ENCODE measurements at places on chromosomes 13 and 19.
A peak's percentile ranks its signal among the peaks of the same experiment; 100 is the strongest.

GRCh38 chr19:46902402-46902766, 41.6 kb downstream of the ARHGAP35 start:
- no peak for DNase-seq

DNA sequence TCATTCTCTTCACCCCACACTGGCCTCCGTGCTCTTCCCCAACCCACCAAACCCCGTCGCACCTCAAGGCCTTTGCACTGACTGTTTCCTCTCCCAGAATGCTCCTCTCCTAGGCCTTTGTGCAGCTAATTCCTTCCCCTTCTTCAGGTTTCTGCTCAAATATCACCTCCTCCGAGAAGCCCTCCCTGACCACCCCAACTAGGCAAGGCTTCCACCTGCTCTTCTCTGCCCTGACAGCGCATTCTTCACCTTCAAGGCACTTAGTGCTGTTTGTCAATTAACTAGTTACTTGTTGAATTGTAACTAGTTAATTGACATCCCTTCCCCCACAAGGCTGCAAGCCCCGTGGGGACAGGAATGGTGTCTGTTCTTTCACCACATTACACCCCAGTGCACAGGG, 7.8 kb upstream of the NCCRP1 start:
- no peak for DNase-seq

- DNase-seq: no peak
Measured at GRCh38 chr13:113135281-113135760, 12.7 kb downstream of the F10 start.

DNA sequence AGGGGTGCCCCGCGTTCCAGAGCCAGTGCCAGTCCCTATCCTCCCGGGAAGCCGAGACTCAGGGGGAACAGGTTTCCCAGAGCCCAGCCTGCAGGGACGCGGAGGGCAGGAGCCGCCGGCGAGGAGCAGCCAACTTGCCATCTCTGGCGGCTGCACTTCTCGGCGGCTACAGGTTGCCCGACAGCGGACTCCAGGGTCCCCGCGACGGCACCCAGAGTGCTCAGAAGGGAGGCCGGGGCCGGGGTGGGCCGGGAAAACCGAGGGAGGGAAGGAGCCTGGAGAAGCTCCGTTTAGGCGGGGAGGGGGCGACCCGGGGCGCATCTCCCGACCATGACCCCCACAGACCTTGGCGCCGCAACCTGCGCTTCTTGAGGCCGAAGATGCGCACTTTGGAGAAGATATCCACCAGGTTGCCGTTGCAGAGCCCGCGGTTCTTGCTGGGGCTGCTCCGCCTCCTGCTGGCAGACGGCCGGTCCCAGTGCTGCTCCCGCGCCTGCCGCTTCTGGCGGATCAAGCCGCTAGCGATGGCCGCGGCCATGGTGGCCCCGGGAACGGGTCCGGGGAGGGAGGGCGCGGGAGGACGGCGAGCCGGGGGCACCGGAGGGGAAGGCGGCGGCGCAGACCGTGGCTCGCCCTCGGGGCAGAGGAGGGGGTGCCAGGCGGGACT, 463.8 kb downstream of the ITGBL1 start:
- DNase-seq: peak; percentile 19

DNA sequence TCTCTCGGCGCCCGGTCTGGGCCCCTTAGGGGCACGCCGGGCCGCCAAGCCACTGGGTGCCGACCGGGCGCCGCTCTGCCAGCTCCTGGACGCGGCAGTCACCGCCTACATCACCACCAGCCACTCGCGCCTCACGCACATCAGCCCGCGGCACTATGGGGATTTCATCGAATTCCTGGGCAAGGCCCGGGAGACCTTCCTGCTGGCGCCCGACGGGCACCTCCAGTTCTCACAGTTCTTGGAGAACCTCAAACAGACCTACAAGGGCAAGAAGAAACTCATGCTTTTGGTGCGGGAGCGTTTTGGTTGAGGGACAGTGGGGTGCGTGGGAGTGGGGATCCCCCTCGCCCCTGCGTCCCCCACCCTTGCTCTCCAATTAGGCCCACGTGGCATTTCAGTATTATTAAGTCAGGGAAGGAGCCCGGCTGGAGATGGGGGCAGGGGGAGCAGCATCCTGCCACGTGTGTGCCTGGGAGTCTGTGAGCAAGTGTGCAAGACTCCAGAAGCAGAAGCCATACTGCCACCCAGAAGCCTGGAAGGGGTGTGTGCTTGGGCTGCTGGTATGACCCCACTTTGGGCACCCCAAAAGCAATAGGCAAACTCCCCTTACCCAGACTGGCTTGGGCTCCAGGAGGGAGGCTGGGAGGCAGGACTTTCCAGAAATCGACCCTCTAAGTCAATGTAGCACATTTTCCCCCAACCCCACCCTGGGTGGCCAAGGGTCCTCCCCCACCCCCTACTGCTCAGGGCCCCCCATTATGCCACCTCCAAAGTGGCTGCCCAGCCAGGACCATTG, 35.7 kb downstream of the ZSWIM4 start:
- no peak for DNase-seq

DNA sequence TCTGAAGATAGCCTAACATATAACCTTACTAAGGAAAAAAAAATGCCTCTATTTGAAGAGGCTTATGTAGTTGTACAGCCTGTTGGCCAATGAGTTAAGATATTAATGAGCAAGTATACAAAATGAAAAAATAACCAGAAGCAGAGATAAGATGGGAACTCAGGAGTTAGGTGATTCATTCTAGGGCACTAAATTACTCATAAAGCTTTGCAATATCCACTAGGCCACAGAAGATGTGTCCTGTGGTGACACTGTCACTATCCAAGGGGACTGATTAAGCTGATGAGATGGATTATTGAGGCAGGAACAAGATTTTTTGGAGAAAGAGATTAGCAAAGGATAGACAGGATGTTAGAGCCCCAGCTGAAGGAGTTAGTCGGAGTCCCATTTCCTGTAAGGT, 99.6 kb downstream of the LIG4 start:
- no peak for DNase-seq

- no peak for DNase-seq
Measured at GRCh38 chr19:45705115-45705514, 12.6 kb downstream of the QPCTL start.

GRCh38 chr19:58571575-58571947, 1.6 kb downstream of the MZF1 start:
- no peak for DNase-seq

- no peak for DNase-seq
Measured at GRCh38 chr13:43360892-43361610, 337.7 kb downstream of the DNAJC15 start.

- no peak for DNase-seq
Measured at GRCh38 chr19:1435378-1435989, 2.7 kb upstream of the RPS15 start.

DNA sequence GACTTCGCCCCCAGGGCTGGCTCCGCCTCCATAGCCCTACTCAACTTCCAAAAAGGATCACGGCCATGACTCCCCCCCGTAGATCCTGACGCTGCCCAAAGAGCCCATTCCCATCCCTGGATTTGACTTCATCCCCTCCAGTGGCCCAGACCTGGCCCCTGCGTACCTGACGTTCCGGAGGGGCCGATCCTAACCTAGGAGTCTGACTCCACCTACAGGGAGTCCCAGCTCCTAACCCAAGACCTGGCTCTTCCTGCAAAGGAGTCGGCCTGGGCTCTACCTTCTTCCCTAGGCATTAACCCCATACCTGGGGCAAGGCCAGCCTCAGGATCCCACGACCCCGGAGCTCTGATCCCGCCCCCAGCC, 10.8 kb downstream of the STAP2 start:
- no peak for DNase-seq

DNA sequence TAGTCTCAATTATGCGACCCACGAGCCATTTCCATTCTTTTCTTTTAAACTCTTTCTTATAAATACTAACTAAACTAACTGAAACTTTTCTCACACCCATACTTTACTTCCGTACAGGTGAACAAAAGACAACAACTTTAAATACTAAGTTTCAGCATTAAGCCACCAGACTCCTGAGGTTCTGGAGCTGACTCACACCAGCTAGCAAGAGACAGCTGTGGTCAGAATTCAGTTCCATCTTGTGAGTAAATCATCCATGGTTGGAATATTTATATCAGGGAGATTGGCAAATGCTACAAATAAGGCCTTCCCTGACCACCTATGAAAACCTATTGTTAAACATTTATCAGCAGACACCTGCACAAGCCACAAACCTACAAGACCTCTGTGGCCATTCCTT, 897.0 kb downstream of the EFNB2 start:
- DNase-seq: no peak

DNA sequence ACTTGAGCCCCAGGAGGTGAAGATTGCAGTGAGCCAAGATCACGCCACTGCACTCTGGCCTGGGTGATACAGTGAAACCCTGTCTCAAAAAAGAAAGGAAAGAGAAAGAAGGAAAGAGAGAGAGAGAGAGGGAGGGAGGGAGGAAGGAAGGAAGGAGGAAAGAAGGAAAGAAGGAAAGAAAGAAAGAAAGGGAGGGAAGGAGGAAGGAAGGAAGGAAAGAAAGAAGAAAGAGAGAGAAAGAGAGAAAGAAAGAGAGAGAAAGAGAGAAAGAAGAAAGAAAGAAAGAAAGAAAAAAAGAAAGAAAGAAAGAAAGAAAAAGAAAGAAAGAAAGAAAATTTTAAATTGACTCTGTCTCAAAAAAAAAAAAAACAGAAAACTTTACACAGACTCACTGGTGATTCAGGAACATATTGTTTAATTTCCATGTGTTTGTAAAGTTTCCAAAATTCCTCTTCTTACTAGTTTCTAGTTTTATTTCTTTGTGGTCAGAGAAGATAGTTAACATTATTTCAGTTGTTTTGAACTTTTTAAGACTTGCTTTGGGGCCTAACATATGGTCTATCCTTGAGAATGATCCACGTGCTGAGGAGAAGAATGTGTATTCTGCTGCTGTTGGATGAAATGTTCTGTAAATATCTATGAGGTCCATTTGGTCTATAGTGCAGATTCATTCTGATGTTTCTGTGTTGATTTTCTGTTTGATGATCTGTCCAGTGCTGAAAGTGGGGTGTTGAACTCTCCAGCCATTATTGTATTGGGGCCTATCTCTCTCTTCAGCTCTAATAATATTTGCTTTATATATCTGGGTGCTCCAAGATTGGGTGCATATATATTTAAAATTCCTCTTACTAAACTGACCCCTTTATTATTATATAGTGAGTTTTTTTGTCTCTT, 204.4 kb upstream of the SERP2 start:
- no peak for DNase-seq

DNA sequence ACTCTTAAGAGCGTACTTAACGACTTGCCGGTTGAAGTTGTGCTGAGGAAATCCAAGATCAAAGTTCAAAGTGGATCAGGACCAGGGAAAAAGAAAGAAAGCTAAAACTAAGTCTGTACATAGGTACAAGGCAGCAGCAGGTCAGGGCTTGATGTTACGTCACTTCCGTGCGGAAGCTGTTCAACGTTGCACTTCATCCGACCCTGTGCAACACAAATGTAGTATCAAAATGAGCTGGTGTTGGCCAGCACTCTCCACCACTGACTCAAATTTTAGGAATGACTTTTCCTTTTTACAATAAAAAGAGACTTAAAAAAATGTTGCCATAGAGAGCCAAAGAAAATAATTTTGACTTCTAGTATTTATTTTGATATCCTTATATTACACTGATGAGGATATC, 1315.4 kb downstream of the EFNB2 start:
- DNase-seq: no peak

- no peak for DNase-seq
Measured at GRCh38 chr13:43831088-43831487, 44.3 kb upstream of the ENOX1 start.

- DNase-seq: no peak
Measured at GRCh38 chr19:11192957-11193939, 4.1 kb downstream of the KANK2 start.

DNA sequence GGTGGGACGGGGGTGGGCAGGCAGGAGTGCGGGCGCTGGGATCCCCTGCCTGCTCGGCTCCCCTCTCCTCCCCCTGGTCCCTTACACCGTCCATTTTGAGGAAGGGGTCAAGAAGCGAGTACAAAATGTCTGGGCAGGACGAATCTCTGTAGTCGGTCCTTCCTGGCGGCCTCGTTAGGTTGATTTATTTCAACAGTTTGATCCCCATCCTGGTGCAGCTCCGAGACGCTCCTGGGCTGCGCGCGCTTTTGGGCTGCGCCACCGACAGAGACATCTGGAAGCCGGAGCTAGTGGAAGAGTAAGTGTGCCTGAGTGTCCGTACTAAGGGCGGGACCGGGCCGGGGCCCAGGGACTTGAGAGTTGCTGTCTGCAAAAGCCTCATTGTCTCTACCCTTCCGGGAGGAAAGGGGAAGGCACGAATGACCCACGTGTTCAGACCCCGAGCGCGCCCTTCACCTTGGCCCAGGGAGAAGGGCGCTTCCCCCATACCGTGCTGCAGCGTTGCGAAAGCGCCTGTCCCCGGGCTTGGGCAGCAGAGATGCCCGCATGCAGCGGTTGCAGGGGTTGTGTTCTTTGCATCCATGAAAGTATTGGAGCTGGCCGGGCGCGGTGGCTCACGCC, 1.8 kb downstream of the ZNF114 start:
- DNase-seq: no peak

- no peak for DNase-seq
Measured at GRCh38 chr19:4568886-4569285, 9.4 kb upstream of the SEMA6B start.

DNA sequence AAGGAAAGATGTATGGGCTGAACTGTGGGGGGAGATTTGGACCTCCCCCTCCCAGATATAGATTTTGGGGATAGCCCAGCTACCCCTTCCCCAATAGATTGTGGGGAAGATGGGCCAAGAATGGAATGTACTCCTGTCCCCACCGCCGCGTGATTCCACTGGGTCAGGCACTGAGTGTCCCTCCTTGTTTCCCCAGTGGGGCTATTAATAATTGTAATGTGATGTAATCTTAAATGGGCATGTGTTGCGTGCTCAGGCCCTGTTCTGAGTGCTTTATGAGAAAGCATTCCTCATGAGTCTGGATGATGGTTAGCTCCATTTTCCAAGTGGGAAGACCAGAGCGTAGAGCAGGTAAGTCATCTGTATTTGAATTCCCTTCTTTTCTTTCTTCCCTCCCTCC, 1.4 kb downstream of the PSMD8 start:
- no peak for DNase-seq

GRCh38 chr19:48858984-48859710, 9.3 kb downstream of the PLEKHA4 start:
- peak; percentile 21 for DNase-seq

- DNase-seq: peak; percentile 30
Measured at GRCh38 chr13:60448907-60449510, 52.0 kb downstream of the TDRD3 start.

DNA sequence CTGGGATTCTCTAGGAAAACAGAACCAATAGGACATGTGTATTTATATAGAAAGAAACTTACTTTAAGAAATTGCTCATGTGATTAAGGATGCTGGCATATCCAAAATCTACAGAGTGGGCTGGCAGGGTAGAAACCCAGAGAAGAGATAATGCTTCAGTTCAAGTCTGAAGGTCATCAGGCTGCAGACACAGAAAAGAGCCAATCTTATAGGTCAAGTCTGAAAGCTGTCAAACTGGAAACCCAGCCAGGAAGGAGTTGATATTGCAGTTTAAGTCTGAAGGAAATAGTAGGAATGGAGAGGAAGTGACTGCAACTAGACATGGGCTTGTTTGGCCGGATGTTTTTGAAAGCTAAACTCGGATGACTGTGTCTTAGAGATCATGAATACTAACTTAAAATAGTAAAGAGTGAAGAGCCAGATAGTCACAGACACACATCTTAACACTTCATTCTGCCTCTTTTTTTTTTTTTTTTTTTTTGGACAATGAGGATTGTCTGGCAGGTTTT, 125.3 kb upstream of the GPC6 start:
- DNase-seq: no peak

All from HEK293T (cell line).